ENCODE measurements at places on chromosomes 7 and 10.
A peak's percentile ranks its signal among the peaks of the same experiment; 100 is the strongest.

GRCh38 chr10:86295791-86296190 is 70.8 kb downstream of the GRID1 start:
- DNase-seq: no peak

- DNase-seq: peak; percentile 74
Observed at GRCh38 chr10:49298983-49299815, at the start of gene C10orf71. Gene C10orf71 (plus strand): TSS chr10:49299170. CDS start chr10:49322546, 23,376 bp downstream.

- peak; percentile 79 for DNase-seq
Observed at GRCh38 chr7:41579961-41580935, 122.6 kb downstream of the INHBA start.

- DNase-seq: no peak
Observed at GRCh38 chr7:47664650-47665195, 82.8 kb upstream of the TNS3 start.
